ENCODE measurements at places on chromosomes 16 and 17.

DNA sequence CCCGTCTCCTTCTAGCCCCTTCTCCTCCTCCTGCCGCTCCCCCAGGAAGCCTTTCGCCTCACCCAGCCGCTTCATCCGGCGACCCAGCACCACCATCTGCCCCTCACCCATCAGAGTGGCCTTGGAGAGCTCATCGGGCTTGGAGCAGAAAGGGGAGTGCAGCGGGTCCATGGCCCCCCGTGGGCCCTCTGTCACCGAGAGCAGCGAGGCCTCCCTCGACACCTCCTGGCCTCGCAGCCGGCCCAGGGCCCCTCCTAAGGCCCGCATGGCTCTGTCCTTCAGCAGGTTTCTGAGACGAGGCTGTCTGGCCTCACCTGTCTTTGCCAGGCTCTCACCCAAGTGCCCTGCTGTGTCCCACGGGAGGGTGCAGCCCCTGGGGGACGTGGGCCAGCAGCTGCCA is 87.9 kb downstream of the RGS9 start:
- no peak for DNase-seq

- peak; percentile 20 for DNase-seq
Observed at GRCh38 chr16:66247516-66248481, 118.7 kb upstream of the CDH5 start.

DNA sequence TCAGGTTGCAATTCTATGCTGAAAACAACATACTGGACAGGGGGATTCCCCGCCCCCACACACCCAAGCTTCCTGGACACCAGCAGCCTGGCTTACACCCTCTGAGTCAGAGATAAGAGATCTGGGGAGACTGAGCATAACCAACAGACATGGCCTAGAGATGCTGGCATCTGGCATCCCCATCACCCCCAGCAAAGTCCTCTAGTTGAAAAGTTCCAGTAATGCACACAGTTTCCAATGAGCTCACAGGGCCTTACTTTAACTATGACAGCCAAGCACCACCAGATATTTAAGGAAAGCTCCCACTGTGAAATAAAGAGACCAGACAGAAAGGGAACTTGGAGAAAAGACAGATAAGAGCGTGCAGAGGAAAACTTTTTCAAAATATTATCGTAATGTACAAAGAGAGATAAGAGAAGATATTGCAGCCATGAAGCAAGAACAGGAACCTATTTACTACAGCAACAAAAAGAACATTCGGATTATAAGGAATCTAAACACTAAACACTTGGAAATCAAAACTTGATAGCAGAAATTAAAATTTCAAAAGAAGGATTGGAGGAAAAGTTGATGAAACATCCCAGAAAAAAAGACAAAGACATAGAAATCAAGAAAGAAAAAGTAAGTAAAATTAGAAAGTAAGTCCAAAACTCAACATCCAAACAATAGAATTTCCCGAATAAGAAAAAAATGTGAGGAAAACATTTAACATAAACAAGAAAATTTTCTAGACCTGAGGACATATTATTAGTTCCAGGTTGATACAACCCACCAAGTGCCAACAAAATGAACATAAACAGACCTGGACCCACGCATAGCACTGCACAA is 17.2 kb upstream of the ALOX15 start:
- DNase-seq: no peak

DNA sequence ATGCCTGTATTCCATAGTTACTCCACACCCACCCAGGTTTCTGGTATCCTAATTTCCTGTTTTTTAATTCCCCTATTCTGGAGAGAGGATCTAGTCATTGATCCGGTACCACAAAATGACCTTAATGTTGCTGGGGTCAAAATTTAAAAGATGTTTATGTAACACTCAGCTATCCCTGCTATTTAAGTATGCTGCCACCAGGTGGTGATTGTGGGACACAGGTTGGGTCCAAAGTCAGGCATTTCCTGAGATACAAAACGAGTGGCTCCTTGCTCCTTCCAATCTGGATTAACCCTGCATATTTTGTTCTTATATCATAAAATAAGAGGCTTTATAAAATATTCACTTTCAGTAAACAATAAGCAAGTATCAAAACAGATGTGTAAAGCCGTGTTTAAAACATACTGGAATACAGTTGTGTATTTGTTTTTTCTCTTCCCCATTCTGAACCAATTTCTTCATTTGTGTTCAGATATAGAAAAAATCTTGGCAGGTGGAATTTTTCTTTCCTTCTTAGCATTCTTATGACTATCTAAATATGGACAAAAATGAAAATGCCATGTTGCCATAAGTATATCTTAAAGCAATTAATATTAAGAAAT is 16.3 kb downstream of the HS3ST4 start:
- DNase-seq: no peak

DNA sequence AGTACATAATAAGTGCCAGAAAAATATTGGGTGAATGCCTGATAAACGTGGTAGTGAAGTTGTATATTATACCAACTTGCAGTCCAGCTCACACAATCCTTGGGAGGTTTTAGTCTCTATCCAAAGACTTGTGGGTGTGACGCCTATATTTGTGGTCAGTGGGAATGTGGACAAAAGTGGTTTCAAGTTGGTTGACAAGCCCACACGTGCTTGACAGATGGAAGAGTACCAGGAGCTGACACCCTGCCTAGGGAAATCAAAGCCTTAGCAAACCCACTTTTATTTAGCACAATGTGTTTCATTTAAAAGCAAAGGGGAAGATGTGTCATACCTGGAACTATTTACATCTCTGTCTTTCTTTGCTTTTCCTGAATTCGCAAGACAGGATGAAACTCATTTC is 79.0 kb downstream of the CA10 start:
- no peak for DNase-seq

DNA sequence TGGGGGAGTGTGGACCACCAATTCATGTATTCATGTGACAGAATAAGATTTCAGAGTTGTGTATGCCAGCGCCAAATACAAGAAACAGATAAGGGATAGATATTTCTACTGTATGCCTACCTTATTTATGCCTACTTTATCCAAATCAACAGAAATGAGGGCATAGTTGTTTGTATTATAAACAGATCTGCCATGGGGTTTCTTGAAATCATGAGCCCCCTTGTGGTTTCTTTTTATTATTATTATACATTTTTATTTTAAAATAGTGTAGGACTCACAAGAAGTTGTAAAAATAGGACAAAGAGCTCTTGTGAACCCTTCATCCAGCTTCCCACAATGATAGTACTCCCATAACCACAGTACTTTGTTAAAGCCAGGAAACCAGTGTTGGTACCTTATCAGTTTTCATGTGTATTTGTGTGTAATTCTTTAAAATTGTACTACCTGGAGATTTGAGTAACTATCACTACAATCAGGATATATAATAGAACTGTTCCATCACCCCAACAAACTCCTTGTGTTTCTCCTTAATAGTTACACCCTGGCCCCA is 229.4 kb downstream of the CCDC182 start:
- no peak for DNase-seq

GRCh38 chr17:43907425-43907981 is at the start of gene MPP2:
Gene MPP2, minus strand, starts transcription at chr17:43907536. Its CDS starts 3,076 bp downstream, at chr17:43904460.
- DNase-seq: peak; percentile 20

- DNase-seq: no peak
Observed at GRCh38 chr17:52470553-52470952, 312.0 kb upstream of the CA10 start.

GRCh38 chr17:16944334-16945135 is 27.4 kb downstream of the TNFRSF13B start:
- DNase-seq: no peak

Data from fibroblast of the conjunctiva (primary cell).